Hepatocyte (in vitro differentiated cells): ENCODE measurements at places on chromosomes 7 and 10.

DNA sequence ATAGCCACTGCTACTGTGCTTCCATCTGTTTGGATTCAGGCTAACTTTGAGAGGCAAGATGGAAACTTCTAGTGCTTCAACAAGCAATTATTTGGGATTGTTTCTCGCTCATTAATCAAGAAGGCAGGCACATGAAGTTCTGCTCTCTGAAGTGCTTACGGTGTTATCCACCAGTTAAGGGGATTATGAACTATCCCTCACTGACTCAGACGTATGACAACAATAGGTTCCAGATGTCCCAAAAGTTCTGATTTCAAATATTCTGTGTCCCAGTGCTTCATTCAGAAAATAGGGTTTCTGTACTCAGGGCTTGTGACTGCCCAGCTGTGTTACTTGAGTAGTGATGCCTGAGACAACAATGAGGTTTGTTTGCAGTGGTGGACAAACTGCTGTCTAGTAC lies 81.0 kb downstream of the HACD1 start:
- DNase-seq: no peak

- DNase-seq: no peak
Measured at GRCh38 chr7:117562759-117563158, 82.9 kb downstream of the CFTR start.

- DNase-seq: no peak
Measured at GRCh38 chr7:133783276-133783675, 343.9 kb upstream of the LRGUK start.

DNA sequence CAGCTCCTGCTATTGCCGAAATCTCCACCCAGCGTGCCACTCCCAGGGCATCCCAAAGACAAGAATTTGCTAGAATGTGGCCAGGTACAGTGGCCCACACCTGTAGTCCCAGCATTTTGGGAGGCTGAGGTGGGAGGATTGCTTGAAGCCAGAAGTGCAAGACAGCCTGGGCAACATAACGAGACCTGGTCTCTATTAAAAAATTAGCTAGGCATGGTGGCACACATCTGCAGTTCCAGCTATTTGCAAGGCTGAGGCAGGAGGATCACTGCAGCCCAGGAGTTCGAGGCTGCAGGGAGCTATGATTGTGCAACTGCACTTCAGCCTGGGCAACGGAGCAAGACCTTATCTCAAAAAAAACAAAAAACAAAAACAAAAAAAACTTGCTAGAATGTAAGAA lies 73.3 kb upstream of the LYZL2 start:
- DNase-seq: no peak

- DNase-seq: no peak
Measured at GRCh38 chr10:131832056-131832685, 68.6 kb upstream of the PPP2R2D start.

DNA sequence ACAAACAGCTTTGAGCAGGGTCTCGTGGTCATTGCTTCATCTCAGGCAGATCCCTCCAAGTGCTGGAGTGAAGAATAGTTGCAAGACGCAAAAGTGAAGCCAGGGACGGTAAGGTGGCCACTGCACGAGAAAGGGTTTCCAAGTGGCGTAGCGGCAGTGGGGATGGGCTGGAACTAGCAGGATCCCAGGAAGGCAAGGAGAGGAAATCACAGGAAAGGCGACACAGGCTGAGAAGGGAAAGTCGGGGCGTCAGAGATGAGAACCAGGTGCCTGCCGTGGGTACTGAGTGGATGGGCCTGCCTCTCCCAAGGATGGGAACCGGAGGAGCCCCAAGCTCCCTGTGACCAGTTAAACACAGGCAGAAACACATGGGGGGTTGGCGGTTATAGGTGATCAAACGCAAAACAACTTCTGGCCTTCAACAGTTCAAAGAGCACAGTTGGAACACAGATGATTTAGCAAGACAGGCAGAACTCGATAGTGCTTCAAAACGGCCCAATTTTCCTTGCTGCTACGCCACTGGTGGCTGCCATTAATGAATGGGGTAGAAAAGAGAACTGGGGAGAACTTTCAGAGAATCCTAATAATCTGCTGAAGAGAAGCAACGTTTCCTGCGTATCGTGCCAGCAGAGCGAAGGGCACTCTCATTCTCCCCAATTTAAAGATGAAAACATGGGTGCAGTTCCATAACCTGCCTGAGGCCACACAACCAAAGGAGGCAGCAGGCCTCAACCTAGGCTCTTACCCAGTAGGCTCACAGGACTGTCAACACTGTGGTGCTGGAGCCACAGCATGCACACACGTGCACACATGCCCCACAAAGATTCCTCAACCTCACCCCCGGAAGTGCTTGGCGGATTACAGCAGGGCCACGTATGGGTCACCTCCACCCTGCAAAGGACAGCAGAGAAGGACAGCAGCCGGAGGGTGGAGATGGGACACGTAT lies 61.9 kb downstream of the MAD1L1 start:
- no peak for DNase-seq

DNA sequence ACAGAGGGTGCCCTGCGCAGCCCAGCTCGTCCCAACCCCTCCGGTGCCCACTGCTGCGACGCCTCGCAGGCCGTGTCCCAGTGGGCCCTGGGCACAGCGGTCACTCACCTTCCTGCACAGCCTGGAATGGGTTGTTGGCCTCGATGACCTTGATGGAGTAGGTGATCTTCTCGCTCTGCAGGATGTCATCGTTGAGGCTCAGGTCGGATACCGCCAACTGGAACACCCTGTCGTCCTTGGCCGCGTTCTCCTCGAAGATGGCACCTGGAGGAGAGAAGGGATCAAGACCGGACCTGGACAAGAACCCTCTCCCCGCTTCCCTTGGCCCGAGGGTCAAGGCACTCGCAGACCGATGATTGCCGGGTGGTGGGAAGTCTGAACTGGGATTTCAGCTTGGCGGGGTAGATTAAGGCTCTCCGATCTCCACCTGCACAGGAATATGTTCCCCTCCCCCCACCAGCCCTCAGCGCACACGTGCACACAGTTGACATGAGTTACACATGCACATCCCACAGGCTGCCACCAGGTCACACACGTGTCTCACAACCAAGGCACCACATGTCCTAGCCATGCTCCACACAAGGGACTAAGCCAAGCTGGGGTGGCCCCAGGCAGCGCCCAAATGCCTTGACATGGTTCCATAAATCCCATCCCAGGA lies 2.6 kb downstream of the GRID1 start:
- no peak for DNase-seq

DNA sequence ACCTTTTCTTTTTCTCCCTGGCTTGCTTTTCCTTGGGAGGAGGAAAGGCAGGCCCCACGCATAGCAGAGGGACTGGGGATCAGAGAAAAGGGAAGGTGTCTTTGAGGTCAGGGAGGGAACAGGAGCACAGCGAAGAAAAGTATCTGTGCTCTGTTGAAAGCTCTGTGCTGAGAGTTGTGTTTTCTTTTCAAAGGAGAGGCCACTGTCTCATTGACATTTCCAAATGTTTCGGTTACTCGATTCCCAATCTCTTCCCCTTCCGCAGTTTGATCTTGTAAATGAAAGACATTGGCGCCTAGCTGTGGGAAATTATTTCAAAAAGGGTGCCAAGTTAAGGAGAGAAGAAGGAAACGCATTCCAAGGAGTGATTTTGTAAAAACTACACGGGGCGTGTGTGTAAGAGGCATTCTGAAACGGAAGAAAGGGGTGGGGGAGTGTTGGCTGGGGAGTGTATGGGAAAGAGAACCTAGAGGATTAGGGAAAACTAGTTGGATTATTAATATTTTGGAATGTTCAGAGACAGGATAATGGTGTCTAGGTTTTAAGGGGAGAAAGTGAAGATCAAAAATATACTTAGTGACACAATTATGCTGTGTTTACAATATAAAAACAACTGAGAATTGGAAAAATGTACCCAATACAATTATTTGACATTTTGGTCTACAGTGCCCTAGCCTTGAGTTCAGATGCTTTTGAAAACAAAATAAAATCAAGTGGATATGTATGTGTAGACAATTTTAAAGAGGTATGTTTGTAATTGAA lies 708 bp downstream of the KLHDC10 start:
- peak; percentile 19 for DNase-seq

DNA sequence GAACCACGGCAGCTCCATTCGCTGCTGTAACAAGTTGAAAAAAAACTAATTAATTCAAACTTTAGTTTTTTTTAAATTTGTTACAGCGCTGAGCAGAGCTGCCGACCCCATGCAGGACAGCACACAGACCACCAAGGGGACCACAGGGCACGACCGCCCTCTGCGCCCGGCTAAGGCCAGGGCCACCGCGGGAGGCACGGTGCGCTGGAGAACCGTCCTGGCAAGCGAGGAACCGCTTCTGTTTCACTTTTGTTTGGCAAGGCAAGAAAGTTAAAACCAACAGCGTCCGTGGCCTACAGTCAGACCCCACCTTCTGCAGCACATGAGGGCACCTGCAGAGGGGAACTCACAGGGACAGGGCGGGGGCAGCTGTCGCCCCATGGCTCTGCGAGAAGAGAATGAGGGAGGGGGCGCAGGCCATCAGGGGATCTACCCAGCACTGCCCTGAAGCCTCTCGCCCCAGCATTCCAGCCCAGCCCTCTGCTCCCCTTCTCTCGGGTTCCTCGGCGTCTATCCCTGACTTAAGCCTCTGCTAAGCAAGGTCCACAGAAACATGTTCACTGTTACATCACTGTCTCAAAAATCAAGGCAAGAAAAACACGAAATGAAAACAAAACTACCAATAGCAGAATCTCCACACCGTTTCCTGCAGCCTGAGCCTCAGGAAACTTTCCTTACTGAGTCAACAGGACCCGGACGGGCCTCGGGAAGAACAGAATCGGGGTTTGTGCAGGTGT lies 204.4 kb downstream of the DIP2C start:
- no peak for DNase-seq

- DNase-seq: peak; percentile 17
Measured at GRCh38 chr10:34024693-34025425, 690.4 kb upstream of the NRP1 start.

DNA sequence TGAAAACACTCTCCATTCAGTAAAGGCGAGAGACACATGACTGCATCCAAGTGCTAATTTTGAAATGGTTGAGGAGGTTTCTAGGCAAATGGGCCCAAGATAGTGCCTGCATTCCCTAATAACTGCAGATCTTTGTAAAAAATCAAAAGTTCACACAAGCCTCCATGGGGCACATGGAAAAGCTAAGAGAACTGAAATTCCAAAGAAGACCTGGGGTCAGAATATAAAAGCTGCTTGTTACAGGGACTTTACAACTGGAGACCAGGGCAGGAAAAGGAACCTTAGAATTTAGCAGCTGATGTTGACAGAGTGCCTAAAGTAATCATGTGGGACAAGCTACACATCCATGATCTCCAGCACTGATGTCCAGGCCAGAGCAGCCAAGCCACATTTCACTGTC lies 10.0 kb upstream of the ABI1 start:
- DNase-seq: no peak

- DNase-seq: no peak
Measured at GRCh38 chr10:132690401-132690800, 95.5 kb downstream of the NKX6-2 start.

- peak; percentile 43 for DNase-seq
Measured at GRCh38 chr10:84140036-84140379, 699 bp downstream of the GHITM start.

DNA sequence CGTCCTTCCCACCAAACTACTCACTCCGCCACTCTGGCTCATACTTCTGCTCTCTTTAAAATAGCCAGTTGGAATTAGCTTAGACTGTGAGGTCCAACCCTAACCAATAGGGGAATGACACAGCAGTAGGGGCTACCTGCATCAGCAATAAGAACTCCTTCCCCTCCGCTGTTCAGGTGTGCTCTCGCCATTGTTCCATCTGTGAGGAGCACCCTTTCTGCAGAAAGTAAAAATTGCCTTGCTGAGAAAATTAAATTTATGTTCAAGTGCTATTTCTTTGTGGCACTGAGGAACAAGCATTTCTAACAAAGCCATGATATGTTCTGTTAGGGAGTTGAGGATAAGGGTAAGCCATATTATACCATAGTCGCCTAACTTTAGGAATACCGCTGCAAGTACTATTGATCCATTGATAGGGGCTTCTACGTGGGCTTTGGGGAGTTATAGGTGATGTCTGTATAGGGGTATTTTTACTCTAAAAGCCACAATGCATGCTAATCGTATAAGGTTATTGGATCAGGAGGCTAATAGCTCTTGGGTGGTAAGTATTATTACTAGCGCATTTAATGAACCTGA lies 1269.5 kb downstream of the TYW1 start:
- no peak for DNase-seq

DNA sequence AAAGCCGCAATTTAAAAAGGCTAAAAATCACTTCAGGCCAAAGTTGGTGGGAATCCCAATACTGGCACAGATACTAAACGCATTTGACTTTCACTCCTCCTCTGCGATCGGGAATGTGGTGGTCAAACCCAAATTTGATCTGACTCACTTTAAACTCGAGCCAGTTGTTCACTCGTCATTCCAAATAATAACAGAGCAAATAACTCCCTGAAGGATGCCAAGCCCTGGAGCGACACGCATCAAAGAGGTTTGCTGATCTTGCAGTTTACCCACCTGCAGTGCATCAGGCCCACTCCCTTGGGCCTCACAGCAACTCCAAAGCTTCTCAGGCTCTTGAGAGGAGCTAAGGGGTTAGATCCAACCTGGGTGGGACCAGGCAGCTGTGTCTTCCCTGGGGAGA lies 12.2 kb downstream of the PTN start:
- DNase-seq: no peak

DNA sequence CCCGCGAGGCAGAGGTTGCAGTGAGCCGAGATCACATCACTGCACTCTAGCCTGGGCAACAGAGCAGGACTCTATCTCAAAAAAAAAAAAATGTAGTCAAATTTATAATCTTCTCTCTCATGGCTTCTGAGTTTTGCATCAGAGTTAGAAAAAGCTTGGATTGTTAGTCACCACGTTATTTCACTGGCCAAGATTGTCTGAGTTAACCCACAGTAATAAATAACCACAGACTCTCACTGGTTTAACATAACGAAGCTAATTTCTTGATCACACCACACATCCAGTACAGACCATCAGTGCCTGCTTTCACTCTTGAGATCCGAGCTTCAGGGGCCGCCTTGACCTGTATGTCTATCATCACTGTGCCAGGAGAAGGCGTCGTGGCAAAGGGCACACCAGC lies 116.8 kb upstream of the JCAD start:
- DNase-seq: no peak

DNA sequence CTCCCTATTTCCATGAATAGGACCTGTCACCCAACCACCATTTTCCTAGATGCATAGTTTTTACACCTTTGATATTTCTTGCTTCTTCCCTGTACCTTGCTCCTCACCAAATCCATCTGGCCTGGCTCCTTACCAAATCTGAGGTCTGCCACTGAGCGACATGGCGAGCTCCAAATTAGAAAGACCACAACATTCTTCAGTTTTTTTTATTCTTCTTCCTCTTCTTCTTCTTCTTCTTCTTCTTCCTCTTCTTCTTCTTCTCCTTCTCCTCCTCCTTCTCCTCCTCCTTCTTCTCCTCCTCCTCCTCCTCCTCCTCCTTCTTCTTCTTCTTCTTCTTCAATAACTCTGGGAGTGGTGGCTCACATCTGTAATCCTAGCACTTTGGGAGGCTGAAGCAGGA lies 7.1 kb downstream of the CPED1 start:
- DNase-seq: no peak

- DNase-seq: no peak
Measured at GRCh38 chr10:17733620-17734019, 18.4 kb upstream of the TMEM236 start.

DNA sequence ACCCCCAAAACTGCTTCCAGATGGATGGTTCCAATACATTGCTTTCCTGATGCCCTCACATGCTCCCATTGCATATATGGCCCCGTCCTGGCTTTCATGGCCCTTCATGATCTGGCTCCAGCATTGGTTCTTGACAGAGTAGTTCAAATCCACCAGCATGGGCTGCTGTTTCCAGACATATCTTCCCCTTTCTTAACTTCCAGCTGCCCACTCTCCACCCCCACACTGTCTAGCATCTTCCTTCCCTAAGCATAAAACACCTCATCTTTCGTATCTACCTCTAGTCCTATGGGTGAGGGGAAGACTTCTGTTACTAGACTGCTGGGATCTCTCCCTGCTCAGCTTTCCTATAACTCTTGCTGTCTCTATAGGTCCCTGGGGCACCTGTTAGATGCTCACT lies 13.2 kb upstream of the GOLGA7B start:
- DNase-seq: no peak
